ENCODE measurements at places on chromosomes 7 and 10.
A peak's percentile ranks its signal among the peaks of the same experiment; 100 is the strongest.

GRCh38 chr7:121466455-121466854 is 70.3 kb upstream of the FAM3C start:
- DNase-seq: no peak

GRCh38 chr7:94907811-94908322 is 473 bp downstream of the PPP1R9A start:
- no peak for DNase-seq

DNA sequence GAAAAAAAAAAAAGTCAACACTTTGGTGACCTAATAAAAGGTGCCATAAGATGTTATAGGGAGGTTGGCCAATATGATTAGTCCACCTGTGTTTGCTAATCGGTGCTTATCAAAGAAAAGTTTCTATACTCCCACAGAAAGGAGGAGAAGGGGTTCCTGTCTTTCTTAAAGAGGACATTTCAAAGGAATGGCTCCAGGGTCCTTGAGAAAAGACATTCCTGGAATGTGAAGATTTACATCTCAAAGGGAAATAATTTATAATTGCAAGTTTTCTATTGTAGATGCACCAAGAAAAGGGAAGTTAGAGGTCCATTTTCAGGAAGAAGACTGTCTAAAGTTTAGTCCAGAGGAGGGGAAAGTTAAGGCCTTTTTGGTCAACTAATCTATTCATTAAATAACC is 715.3 kb downstream of the NXPH1 start:
- no peak for DNase-seq

- DNase-seq: no peak
Measured at GRCh38 chr10:31123946-31124345, 92.3 kb upstream of the ZNF438 start.

DNA sequence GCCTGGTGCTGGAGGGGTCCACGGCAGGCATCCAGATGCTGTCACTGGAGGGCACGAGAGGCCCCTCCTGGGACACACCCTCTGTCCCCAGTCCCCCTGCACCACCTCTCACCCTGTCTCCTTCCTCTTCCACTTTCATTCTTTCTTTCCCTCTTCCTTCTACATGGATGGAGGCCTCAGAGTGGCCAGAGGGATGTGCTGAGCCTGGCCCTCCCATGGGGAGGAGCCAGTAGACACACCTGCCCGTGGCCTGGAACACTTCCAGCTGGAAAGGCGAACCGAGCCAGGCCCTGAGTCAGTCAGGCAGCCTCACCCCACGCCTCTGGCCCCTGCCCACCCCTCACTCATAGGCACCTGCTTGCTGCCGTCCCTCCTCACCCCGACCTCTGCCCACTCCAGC is 55.9 kb upstream of the MXI1 start:
- DNase-seq: no peak

- no peak for DNase-seq
Measured at GRCh38 chr7:98760201-98760651, 109.6 kb downstream of the TMEM130 start.

GRCh38 chr7:78124216-78124615 is 325.6 kb downstream of the PHTF2 start:
- DNase-seq: no peak

DNA sequence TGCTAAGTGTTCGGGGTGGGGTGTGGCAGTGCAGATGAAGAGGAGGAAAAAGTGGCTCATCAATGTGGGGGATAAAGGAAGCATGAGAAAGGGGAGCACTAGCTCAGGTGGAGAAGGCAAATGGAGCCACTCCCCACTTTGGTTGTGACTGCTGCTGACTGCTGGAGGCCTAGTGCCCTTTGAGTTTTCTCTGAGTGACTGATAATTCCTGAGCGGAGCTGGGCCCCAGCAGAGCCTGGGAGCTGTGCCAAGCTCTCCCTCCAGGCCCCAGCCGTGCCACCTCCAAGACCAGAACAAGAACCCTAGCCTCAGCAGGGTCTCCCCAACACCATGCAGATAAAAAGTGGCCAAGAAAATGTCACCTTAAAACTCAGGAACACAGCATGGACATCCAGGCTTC is 9.7 kb upstream of the RASSF4 start:
- no peak for DNase-seq

DNA sequence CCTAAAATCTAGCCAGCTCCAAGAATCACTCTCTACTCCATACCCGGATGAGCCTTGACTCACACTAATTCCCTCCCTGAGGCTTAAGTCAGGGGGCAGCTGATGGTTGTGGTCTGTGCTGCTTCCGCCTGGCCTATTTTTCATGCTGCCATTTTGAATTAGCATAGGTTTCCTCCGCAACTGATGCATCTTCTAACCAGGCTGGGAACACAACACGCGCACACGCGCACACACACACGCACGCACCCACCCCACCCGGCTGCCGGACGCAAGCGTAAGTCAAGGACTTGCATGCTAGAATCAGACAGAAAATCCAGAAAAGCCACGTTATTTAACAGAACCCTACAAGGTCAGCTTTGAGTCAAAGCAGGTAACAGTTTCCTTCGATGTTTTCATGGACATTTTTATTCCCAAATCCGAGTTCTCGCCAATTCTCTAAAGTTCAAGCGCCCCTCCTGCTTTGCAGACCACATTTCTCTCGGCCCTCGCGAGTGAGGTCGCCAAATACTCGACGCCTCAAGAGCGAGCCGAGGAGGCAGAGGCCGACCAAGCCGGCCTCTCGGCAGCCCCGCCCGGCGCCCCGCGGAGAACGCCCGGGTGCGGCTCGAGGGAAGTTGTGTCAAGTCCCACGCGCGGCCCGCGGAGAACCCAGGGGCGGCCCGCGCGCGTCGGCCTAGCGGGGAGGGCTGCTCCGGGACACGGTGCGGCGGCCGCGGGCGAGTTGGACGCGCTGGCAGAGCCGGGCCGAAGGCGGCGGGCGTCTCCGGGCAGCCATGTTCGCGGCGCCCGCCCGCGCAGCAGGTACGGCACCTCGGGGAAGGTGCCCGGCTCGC is 961 bp downstream of the SCRN1 start:
- peak; percentile 11 for DNase-seq

DNA sequence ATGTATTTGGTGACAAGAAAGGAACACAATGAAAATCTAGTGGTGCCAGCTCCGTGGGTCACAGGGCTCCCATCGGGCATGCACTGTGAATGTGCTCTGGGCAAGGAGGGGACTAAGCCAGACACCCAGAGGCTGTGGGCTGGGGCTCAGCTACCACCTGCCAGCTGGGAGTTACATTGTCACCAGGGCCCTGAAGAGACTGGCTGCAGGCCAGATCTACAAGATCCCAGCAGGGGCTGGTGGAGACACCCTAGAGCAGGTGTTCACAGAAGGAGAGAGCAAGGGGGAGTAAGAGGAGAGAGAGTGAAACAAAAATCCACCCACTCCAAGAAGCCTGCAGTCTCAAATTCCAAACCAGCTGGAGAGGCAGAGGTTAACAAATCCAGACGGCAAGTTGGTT is 116.6 kb upstream of the ADCY1 start:
- DNase-seq: no peak

DNA sequence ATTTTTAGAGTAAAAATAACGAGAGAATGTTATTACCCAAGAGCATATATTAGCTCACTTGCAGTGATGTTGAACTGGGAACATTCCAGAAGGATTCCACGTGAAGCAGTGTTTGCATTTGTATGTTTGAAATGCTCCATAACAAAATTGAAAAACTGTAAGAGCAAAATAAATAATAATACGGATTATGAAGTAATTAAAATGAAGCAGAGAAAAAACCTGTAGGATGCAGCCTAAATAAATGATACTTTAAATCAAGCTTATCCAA is 203.3 kb downstream of the BAMBI start:
- DNase-seq: no peak

DNA sequence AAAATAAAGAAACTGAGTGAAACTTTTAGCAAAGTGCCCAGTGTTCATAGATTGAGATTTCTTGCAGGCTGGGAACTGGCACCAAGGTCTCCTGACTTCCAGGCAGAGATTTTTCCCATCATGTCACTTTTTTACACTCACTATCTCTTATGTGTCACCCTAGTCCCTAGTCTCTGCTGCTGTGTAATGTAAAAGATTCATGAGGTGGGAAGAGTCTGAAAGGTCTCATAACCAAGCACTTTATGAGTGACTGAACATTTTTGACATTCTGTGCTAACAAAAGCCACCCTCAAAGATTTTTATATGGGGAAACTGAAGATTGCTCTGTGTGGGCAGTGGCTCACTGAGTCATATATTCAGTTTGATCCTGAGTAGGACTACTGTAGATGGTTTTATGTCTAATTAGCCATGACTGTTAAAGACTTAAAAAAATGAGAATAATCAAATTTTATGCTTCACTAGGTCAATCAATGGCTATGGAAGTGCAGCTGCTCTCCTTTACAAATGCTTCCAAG is 900.3 kb upstream of the SORCS1 start:
- DNase-seq: no peak

DNA sequence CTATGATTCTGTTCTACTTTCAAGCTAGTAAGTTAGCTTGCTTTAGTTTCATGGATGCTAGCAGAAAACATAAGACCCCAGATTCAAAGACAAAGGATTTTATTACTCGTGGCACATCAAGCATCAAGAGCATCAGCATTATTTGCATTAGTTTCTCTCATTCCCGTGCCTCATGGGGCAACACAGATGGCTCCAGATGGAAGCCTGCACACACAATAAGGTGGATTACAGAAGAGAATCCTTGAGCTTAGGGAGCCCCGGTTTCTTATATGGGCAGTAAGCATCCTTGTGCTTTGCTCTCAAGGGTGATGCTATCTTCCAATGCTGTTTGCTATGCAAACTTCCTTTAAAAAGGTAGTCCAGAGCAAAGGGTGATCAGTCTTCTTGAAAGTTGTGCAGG is 10.7 kb upstream of the CAPZA2 start:
- DNase-seq: no peak

DNA sequence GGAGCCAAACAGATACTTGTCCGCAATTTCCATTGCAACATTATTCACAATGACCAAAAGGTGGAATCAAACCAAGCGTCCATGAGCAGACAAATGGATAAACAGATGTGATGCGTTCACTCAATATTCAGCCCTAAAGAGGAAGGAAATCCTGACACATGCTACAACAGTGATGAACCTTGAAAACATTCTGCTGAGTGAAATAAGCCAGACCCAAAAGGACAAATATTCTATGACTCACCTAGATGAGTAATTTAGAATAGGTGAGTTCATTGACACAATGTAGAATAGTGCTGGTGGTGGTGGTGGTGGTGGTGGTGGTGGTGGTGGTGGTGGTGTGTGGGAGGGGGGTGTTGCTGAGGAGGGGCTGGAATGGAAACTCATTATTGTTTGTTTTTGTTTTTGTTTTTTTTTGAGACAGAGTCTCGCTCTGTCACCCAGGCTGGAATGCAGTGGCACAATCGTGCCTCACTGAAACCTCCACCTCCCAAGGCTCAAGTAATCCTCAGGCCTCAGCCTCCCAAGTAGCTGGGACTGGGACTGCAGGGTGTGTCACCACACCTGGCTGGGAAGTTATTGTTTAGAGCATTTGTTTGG is 28.6 kb downstream of the SMKR1 start:
- peak; percentile 57 for DNase-seq

DNA sequence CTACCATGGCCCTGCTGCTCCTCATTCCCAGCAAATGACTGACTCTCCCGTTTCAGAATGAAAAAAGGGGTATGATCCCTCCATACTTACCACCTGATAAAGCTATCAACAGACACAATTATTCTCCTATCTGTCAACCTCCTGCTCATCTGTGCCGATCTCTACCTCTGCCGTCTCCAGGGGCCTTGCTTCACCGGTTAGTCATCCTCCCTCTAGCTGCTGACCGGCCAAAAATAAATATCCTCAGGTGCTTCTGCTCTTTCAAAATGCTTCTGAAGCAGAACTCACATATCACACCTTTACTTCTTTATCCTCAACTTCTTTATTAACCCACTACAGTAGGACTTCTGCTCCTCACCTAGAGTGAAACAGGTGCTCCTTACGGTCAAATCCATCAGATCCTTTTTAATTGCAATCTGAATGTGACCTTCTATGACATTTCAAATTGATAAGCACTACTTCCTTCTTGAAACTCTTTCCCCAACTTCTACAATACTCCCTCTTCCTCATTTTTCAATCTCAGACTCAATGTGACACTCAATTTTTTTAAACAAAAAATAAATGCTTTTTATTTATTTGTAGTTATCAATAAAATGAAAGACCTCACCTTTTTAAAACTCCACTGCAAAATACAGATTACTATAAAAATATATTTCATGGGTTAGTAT is 63.2 kb downstream of the LMBR1 start:
- no peak for DNase-seq

- DNase-seq: no peak
Measured at GRCh38 chr10:34406463-34407323, 408.4 kb downstream of the PARD3 start.

DNA sequence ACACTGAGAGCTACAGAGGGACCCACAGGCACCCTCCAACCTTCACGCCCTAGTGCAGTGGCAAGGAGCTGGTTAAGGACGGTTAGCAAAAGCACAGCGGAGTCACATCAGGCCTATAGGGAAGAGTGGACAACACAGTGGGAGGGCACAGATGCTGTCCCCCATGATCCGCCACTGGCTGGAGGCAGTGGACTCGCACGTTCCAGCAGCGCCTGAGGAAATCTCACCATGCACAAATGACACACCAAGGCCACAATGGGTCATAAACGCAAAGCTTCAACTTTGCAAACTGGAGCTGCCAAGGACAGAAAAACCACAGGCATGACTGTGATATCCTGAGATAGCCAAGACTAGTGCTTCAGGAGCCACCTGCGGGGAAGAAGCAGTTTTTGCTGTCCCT is 58.8 kb downstream of the GRB10 start:
- no peak for DNase-seq

- no peak for DNase-seq
Measured at GRCh38 chr7:44377681-44378421, 52.5 kb upstream of the CAMK2B start.

- no peak for DNase-seq
Measured at GRCh38 chr10:27646604-27647175, 98.9 kb downstream of the MKX start.

DNA sequence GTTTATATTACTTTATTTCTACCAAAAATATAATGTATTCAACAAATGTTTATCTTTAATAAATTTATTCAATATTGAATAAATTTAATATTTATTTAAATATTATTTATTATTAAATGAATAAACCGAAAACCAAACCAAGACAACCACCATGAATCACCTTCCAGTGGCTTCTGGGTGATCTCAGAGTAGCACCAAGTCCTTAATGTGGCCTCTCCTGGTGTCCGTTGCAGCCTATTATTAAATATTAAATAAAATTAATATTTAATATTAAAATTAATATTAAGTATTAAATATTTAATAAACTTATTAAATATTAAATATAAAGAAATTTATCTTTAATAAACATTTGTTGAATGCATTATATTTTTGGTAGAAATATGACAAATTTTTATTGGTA is 143.3 kb upstream of the PLPP4 start:
- DNase-seq: no peak

DNA sequence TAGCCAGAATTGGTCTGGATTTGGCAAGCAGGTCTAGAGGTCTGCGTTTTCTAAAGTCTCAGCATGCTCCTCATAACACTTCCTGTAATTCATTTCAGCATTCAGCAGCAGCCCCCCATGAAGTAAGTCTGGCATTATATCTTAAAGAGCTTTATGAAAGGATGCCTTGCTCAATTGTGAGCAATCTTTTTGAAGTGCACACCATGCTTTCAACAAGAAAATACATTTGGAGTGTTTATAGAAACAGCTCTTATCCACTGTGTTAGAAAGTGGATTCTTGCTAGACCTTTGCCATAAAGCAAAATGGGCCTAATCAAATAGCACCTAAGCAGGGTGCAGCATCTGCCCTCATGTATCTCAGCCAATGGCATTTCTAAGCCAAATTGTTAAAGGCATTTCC is 378.0 kb upstream of the AKR1E2 start:
- no peak for DNase-seq

- peak; percentile 49 for DNase-seq
Measured at GRCh38 chr10:22252801-22253579, 35.2 kb upstream of the EBLN1 start.
